ENCODE measurements at places on chromosomes 11 and 22.

DNA sequence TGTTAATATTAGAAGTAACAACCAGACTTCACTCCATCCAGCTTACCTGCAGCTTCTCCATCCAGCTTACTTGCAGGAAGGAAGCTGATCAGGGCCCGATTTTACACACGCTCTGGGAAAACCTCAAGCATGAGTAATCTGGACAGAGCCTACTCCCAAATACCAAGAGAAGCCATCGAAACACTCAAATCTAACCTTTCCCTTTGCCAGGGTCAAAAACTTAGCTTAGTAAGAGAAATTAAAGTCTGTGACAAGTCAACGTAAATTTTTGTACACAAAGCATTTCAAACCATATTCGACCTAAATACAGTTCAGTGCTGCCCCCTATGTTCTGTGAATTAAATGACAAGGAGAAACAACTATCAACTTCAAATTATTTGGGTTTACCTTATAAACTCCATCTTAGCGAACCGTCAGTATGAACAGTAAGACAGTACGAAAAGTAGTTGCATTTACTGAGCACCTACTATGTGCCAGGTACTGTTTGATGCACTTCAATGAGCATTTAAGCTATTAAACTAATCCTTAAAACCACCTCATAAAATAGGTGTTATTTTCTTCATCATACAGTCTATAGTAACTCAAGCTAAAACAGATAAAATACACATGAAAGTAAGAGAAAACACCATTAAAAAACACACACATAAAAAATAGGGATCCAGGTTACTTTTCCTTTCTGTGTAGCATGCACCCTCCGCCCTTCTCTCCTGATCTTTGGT lies 36.9 kb downstream of the ARFGAP3 start:
- DNase-seq: no peak

- no peak for DNase-seq
Observed at GRCh38 chr11:62340269-62340901, 3.1 kb downstream of the ASRGL1 start.

- no peak for DNase-seq
Observed at GRCh38 chr11:66326261-66327111, 9.6 kb upstream of the CD248 start.

GRCh38 chr11:102064316-102064715 lies 17.1 kb downstream of the CFAP300 start:
- no peak for DNase-seq

GRCh38 chr11:12901272-12901671 lies 107.8 kb upstream of the RASSF10 start:
- no peak for DNase-seq
